ENCODE measurements at places on chromosomes 4 and X.

GRCh38 chrX:133627673-133628072 lies 212.4 kb upstream of the GPC4 start:
- DNase-seq, result no peak

GRCh38 chr4:153346563-153346962 lies 2.1 kb downstream of the MND1 start:
- no peak for DNase-seq

DNA sequence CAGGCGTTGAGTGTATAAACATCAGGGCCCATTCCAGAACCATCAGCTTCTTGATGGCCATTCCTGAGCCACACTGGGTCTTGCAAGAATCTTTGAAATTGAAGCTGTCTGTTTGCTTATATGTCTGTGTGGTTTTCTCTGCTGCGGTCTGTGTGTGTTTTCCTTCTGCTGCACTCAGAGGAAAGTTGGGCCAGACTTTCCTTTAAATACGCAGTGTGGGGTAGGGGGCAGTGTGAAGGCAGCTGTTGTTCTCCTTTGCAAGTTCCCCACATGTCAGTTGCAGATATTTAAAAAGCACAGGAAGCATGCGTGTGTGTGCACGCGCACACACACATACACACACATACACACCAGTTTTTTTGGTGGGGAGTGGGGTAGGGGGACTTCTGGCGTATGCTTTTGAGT lies 32.1 kb downstream of the CCKAR start:
- no peak for DNase-seq

DNA sequence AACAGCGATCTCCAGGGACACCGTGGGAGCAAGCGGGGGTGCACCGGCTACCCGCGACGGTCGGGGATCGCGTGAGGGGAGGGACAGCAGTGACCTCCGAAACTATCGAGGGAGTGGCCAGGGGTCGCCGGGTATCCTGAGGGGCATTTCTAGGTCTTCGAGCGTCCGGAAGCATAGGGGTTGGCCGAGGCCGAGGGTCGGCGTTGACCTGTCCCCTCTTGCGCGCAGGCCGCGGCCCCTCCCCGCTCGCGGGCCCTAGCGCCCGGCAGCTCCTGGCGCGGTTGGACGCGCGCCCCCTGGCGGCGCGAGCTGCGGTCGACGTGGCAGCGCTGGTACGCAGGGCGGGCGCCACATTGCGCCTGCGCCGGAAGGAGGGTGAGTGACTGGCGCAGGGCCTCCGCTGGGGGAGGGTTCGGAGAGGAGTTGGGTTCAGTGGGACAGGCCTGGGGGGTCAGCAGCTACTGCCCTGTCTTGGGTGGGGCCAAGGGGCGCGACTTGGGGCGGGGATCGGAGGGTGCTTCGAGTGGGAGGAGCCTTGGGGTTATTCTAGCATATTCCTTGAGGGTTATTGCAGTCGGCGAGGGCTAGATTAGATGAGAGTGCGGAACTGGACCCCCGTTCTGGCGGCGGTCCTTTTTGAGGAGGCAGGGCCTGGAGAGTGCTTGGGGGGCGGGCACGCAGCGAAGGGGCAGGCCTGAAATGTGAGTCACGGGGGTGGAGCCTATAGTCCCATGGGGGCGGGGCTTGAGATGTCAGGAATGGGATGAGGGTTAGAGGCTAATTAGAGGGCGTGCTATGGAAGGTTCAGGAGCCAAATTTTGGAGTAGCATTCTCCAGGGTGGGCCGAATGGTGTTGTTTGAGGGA lies 1.2 kb downstream of the MAGIX start:
- peak; percentile 75 for DNase-seq

GRCh38 chr4:6875431-6875831 lies 34.2 kb upstream of the TBC1D14 start:
- DNase-seq, result no peak

- no peak for DNase-seq
These were observed 10.9 kb upstream of the DCTD start for GRCh38 chr4:182928061-182928460.

- DNase-seq, result no peak
These were observed 17.6 kb upstream of the CCNI start for GRCh38 chr4:77093401-77093800.

DNA sequence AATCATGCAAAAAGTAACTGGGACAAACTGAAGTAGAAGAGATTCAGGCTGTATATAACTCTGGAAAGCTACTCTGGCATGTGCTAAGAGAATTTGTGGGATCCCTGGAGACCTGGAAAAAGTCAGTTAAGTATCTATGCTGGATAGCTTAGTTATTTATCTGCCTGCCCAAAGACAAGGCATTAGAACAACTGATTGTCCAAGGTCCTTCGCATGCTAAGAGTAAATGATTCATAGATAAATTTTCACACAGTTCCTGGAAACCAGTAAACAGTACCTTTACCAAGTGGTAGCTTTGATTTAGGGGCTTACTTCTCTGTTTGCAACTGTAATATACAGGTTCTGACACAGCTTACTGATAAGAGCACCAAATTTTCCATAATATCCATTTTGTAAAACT lies 104.8 kb downstream of the ATP11C start:
- DNase-seq, result no peak

- no peak for DNase-seq
These were observed 216.6 kb downstream of the KDR start for GRCh38 chr4:54908763-54909162.

DNA sequence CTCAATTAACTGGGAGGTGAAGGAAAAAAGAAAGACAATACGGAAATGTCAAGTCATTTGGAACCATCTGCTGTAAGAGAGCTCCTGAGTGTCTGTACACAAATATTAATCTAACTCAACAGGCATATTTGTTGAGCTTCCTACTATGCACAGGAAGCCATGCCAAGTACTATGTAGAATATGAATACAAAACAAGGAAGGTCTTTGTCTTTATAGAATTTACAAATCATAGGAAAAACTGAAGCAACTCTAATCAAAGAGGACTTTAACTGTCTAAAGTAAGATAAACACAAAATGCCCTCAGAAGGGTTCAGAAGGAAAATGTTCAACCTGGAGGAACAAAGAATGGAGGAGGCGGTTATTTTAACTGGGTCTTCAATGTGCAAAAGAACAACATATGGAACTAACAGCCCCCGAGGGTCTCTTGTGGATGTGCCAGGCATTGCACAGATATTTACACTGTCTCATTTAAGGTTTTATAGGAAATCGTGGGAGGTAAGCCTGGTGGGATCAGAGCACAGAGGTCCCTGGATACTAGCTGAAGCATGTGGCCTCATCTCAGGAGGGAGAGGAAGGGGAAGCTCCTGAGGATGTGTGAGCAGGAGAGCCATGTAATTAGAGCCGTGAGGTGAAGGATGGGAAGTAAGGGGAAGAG lies 5.8 kb downstream of the FAM114A1 start:
- DNase-seq, result no peak

DNA sequence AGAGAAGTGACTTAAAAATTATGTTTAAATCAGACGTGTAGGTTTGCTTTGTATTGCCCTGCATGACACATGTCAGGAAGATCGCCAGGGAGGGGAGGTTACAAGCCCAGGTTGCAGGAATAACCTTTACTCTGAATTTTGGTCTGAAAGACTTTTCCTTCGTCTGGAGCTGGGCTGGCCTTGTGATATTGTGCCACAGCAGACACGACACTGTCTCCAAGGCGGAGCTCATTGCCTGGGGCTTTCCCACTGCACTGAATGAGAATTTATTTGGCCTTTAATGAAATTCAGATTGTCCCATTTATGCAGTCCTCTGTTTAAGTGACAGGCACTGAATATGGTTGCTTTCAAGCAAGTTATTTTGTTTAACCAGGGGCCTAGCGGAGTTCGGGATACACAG lies 45.1 kb downstream of the RHOH start:
- DNase-seq, result peak; percentile 50
